ENCODE measurements at places on chromosomes 11 and 22.

GRCh38 chr11:104784684-104785460, 113.4 kb downstream of the CASP12 start:
- DNase-seq, result no peak

DNA sequence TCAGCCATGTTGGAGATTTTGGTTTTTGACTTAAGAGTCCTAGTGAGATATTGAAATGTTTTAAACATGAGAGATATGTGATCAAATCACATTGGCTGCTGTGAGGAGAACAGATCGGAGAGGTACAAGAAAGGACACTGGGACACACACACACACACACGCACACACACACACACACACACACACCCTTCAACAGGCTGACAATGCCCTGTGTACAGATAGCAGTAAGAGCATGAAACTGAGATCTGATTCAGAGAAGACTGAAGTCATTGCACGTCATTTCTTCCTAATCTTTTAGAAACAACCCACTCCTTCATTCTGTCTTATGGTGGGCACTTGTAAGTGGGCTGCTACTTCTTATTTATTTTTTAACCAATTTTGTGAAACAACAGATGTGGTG, 200.5 kb upstream of the E2F8 start:
- no peak for DNase-seq

DNA sequence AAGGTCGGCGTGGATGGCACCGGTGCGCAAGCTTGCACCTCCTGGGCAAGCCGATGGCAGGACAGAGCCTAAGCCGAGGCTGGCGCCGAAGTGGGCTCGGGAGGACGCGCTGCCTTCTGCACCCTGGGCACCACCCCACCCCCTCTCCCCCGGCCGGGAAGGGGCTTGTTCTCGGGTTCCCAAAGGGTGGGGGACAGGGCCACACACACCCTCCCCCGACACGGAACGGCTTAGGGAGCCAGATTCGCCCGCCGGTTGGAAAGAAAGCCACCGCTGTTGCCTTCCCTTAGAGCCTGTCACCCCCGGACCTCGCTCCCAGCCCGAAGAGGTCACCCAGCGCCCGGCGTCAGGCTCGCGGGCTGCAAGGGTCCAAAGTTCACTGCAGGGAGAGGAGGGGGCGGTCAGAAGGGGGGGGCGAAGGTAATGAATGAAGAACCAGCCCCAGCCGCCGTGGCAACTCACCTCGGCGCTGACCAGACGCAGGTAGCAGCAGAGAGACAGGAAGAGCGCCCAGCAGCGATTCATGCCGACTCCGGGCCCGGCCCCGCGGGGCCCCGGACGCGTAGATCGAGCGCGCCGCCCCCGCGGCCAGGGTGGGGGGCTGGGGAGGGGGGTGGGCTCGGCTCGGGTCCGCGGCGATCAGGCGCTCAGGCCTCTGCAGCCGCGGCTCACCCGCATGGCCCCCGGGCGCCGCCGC, 1.2 kb downstream of the PDGFB start:
- no peak for DNase-seq

DNA sequence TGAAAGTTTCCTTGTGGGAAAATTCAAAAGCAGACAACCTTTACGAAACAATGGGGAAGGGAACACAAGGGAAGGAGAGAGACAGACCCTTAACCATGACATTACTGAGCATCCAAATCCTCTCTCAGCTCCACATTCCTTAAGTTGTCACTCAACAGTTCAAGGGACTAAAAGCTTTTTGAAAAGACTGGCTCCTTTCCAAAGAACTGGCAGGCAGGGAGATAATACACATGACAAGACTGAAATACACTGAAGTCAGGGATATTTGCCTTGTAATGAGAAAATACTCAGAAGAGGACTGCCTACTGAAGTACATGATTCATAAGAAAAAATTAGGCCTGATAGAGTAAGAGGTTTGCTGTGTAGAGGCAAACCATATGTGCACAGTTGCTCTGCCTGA, 69.1 kb downstream of the SMCO4 start:
- DNase-seq, result no peak

DNA sequence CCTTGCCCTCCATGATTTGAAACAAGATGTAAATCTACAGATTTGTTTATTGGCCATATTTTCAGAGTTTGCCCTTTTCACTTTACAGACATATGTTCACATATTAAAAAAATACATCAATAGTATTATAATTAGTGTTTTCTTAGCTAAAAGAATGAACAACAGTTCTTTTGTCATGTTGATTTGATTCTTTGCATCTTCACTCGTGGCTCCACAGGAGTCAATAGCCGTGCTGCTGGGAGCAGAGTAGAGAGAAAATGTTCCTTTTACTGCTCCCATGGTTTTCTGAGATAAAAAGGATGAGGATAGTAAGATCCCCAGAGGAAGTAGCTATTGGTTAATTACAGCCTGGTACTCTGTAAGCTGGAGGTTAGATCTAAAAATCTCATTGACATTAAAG, 151.2 kb downstream of the PGR start:
- DNase-seq, result no peak

- DNase-seq, result no peak
These were observed 588 bp upstream of the FAT3 start for GRCh38 chr11:92224054-92224406.

DNA sequence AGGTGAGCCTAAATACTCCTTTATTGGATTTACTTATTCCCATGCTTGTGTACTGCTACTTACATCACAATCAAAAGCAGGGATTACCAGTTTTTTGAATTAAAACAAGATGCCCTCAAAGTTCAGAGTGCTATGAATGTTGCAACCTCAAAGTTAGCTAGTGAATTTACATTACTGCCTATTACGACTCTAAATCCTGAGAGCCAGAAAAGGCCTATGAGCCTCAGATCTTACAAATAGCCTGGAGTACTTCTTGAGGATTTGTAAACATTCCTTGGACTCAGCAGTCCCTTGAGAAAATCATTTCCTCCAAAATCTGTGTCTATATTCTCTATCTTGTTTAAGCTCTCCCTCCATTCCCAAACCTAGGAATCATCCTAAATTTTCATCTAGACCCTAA, 25.5 kb downstream of the CHORDC1 start:
- DNase-seq, result no peak

- DNase-seq, result no peak
These were observed 28.5 kb downstream of the ARHGAP1 start for GRCh38 chr11:46671958-46672315.

DNA sequence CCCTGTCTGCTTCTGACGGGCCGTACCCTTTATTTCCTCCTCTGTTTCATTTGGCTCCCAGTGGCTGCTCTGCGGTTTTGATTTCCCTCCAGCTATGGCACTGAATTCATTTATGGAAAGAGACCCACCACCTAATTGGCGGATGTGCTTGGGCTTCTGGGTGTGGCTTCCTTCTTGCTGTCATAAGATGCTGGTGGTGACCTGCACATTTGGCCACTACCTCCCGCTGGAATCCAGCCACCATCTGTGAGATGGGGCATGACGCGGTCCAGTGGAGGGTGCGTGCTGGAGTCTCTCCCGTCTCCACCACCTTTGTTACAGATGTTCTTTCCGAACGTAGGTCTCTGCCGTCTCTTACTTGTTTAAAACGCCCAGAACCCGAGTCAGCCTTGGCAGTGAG, 47.7 kb upstream of the FADD start:
- no peak for DNase-seq

DNA sequence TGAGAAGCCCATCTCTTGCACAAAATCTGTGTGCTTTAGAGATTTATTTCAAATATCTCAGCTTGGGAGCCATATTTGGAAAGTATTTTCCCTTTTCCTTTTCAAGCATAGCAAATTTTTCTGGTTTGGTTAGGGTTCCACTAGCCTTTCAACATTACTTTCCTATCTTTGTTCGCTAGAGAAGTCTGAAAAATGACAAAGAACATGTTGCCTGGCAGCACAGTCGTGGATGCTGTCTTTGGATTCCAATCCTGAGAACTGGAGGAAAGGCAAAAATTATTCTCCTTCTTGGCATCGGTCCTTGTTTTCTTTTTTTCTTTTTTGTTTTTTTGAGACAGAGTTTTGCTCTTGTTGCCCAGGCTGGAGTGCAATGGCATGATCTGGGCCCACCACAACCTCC, 6.9 kb upstream of the MTCH2 start:
- no peak for DNase-seq

DNA sequence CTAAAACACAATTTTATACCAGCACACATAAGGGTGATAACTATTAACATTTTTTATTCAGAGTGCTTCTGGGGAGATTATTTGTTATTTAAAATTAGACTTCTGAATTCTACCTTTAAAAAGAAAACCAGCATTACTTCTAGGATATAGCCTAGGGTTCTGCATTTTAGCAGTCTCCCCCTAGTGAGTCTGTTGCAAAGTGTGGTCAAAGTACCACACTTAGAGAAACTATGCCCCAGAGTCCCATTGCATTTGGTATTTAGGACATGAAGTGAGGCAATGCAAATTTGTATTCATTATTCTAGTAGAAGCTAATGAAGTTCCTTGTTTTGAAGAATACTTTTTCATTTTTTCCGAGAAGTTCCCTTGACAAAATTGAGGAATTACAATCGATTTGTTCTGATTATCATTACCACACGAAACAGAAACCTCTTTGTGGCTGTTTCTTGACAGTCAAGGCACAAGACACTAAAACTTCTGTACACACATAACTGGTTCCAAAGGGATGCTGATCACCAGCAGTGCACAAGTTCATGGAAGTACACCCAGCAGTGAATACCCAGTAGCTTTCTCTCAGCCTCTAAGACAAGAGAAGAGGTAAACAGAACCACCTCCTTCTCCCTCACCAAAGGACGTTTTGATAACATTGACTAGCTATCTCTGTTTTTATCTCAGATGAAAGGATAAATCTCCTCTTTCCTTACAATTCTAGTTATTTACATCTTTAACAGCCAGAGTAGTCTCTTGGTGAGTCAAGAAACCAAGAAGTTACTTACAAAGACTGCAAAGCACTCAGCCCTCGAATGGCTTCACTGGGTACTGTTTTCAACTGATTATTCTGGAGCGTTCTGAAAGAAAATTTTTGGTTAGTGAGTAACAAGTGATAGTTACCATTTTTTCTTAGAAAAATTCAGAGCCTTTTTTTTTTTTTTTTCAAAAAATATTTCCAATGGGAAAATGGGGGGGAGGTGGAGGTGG, 27.6 kb upstream of the CCDC34 start:
- DNase-seq, result peak; percentile 68

- peak; percentile 4 for DNase-seq
These were observed 92.8 kb downstream of the FAR1 start for GRCh38 chr11:13761250-13761649.

DNA sequence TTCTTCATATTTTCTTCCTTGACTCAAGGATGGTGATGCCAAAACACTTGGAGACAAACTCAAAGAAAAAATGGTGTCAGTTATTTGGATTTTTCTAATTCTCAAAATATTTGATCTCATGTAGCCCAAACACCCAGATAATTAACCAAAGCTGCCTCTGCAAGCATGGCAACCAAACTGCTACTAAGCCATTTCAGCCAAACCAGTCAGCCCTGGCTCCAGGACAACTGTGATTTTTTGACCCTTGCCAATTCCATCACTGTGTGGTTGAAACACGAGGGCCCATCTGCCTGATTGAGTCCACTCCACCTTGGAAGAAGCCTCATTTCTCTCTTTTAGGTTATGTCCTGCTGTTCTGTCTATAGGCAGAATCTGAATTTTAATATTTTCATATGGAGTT, 277.4 kb downstream of the BLID start:
- no peak for DNase-seq

- no peak for DNase-seq
These were observed 146.5 kb downstream of the MYO18B start for GRCh38 chr22:25888399-25889054.

GRCh38 chr22:20106849-20107237, 9.1 kb upstream of the RANBP1 start:
- DNase-seq, result no peak

DNA sequence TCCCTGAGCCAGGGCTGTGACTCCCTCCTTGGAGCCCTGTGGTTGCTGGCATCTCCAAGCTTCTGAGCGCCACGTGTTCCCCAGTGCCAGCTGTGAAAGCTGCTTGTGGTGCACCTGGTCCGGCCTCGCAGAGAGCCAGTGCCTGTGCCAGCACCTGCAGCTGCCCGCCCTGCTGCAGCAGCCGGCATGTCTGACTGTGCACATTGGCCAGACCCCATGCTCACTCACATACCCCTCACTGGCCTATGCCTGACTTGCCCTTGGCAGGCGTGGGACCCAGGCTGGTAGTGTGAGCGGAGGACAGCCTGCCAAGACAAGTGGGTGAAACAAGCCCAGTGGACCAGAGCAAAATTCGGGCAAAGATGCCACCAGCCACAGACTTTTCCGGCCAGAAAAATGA, 9.8 kb downstream of the MRPL48 start:
- DNase-seq, result no peak

DNA sequence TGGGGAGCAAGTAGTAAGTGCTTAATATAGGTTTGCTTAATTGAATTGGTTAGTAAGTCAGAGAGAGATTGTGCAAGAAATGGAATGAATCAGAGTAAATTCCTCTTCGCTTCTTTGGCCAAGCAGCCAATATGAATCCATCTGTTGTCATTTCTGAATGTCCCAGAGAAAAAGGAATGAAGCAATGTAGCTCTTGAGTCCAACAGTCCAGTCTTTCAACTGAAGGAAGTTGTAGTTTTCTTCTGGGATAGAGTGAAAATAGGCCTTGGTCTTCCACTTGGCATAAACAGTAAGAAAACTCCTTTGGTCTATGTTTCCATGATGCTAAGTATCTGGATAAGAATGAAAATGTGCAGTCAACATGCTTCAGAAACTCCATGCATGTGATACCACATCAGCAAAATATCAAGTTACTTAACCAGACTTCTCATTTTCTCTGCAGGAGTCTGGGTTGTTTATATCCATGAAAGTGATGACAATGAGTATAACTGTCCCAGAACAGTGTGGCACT, 1.8 kb upstream of the FIBIN start:
- peak; percentile 95 for DNase-seq

DNA sequence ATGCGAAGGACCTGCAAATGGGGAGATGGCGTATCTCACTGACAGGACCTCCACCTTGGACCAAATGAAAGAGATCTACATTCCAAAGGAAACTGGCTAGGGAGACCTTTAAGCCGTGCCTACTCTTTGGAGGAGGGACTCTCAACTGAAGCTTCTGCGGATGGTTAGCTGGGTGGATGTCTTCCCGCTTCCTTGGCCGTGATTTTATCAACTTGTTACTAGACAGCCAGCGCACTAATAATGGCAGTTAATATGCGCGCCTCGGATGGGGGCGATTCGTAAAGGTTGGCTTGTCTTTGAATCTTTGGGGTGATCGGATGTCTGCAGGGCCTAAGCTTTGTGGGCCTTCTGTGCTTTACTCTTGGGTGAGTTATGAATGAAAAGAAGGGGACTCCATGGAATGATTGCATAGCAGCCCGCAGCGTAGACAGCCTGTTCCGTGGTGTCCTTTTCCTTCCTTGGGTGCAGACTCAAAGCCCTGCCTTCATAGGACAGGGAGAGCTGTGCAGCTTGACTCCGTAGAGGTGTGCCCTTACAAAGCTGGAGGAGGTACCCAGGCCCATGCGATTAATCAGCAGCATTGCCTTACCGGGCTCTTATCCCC, 1.5 kb downstream of the ZNRF3 start:
- no peak for DNase-seq

- DNase-seq, result no peak
These were observed 205.0 kb downstream of the CWF19L2 start for GRCh38 chr11:107252429-107253161.

DNA sequence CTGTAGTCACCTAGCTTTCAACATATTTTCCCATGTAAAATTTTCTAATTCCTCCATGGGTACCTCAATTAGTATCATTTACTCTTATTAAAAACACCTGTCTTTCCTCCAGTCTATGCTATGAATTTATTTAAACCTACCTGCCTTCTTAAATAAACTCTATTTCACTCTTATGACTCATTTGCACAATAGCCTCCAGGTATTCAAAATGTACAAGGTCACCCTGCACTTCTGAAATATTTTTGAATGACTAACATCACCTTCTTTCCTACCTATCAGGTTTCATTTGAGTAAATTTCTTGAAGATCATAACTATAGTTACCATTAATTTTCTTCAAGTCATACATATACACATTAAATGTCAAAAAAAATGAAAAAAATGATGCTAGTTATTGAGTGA, 939.7 kb downstream of the DLG2 start:
- no peak for DNase-seq

Data from fibroblast of pulmonary artery (primary cell).